Stimulated activated CD8-positive, alpha-beta memory T cell treated with anti-CD3 and anti-CD28 coated beads, Interleukin-15, amount 100 ng/mL, for 24 hours (primary cell): ENCODE measurements at places on chromosomes 4 and X.

GRCh38 chrX:38563030-38563429, 1.7 kb downstream of the TSPAN7 start:
- DNase-seq = no peak

DNA sequence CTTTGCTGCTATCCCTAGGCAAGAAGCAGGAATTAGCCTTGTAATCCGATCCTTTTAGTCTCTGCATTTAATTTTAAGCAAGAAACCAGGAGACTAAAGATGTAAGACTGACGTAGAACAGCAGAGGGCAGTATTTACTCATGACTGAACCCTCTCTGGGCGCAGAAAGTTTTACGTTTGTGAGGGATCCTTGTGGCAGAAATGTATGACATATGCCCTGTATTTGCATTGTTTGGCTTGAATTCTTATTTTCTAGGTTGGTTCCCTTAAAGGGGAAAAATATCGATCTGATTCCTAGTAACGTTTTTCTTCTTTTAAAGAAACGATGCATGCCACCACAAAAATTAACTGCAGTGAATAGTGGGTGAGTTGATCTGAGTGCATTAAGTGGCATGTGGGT, 1.3 kb upstream of the FAT4 start:
- DNase-seq = no peak

DNA sequence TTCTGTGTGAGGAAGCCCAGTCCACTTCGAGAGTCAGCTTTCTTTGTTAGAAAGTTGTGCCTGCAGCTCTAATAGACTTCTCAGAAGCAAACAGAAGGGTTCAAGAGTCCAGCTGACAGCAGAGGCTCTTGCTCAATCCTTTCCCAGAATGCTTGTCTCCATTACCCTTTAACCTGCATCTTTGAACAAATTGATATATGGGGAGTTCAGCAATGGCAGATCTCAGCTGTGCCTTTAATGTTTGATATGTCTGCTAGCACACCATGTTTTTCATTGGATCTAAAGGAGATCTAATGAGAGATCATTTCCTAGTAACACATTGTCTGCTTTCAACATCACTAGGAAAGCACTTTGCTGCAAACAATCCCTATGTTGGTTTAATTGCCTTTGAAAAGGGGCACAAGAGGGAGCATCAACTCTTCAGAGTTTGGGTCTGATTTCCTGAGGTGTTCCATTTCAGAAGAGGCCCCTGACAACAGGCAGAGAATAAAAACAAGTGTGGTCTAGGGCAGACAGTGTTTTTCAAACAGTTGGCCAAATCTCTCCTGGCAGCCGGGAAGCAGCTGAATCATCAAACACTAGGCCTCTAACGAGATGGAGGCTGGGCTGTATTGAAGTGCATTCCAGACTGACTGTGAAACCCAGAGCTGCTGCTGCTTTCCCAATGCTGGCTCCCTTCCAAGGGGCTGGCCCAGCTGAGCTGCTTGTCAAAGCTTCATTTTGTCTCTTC, 55.5 kb downstream of the LUZP4 start:
- no peak for DNase-seq

DNA sequence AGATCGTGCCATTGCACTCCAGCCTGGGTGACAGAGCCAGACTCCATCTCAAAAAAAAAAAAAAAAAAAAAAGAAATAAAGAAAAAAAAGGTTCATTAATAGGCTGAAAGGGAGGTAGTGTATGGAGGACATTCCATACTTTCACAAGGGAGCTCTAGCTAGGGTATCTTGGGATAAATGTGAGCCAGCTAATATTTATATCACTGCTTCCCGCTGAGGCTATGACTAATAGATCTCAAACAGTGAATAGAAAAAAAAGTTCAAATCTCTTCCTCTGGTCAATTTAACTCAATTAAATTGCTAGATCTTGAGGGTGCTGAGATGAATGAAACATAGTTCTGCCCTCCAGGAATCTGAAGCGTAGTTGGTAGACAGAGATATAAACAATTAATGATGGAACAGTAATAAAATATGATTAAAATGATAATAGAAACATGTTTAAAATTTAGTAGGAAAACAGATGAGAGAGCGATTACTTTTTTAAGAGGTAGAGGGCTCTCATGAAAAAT, 55.7 kb upstream of the SHISA3 start:
- DNase-seq = no peak

GRCh38 chrX:153773741-153774575, 6.9 kb upstream of the SRPK3 start:
- no peak for DNase-seq

GRCh38 chr4:56786955-56787354, 34.5 kb downstream of the SPINK2 start:
- DNase-seq = no peak

- DNase-seq = no peak
Observed at GRCh38 chr4:37762294-37762990, 64.0 kb upstream of the PGM2 start.

DNA sequence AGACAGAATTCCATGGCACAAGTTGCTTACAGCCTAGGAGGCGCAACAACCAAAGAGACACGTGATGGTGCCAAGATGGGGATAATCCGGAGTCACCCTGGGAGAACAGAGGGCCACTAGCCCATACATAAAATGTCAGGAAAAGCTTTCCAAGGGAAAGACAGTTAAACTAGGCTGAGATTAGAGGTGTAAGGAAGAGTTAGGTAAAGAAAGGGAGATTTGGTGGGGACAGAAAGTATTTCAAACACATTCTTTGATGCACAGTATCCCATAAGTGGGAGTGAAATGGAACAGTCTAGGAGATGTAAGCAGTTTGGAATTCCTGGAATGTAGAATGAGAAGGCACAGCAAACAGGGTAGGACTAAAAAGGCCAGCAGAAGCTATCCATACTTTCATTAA, 860.9 kb upstream of the LCORL start:
- no peak for DNase-seq

DNA sequence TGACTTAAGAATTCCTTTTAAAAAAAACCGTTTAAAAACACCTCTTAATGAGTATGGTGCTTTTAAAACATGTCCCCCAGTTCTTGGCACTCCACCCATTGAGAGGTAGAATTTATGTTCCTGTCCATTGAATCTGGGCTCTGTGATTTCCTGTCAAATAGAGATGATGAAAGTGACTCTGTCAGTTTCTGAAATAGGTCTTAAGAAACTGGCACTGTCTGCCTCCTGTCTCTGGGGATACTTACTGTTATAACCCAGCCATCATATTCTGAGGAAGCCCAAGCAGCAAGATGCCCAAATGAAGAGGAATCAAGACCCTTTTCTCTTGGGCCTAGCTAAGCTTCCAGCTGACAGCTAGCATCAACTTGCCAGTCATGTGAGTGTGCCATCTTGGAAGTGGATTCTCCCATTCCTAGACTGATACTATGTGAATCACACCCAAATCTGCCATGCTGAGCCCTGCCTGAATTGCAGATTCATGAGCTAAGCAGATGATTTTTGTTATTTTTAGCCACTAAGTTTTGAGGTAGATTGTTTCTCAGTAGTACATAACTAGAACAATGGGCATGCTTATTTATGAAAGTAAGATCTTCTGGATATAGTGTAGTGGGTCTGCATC, 22.8 kb downstream of the C4orf54 start:
- DNase-seq = no peak

DNA sequence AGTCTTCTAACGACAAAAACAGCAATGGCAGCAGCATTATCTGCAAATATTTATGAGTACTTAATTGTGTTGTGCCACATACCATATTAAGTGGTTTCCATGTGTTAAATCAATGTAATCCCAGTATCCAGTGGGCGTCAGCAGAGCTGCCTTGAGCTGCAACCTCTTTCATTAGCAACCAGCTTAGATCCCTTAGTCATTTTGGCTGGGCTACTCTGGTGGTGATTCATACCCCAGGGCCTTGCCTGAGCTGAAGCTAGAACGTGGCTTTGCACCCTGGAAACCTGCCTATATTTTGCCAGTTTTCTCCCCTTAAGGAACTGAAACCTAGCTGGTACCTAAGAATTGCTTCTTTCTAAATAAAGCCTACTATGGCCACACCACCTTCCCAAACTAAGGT, 474.3 kb upstream of the FTHL17 start:
- DNase-seq = no peak

DNA sequence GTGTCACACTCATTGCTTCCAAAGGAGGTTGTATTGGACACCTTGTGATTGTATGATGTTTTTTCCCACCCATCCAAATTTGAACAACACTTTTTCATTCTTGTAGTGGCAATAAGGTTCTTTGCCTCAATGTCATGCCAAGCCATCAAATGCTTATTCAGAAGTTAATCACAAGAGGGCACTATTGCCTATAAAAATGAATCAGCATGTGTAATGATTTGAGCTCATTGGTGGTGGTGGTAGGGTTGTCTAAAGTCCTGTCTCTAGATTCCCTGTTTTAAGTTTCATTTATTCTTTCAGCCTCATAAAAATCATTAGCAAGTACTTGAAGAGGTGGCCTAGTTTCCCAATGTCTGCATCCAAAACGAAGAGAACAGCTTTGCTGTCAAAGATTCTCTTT, 37.0 kb downstream of the IRS4 start:
- no peak for DNase-seq

DNA sequence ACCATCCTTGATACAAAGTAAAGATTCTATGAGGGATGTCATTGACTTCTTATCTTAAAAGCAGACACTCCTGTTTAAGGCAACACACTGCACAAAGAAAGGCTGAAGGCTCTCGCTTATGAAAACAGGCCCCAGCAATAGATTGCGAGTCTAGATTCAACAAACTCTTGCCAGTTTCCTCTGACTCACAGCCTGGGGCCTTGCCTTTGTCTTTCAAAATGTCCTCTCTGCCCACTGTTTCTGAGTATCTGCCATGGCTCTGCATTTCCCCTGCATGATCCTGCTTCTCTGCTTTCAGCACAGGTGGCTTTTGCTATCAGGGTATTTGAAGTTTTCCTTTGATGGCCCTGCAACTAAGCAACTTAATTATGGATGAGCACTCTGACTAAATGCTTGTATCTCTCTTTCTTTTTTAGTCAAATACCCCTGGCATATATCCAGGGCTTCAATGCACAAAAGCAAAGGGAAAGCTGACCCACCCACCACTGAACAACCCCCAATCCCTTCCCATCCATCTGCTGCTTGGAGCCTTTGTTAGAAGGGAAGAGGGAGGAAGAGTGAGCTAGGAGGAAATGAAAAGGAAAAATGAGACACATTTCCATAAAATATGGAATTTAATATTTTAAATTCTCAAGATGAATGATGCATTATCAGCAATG, 32.2 kb downstream of the NDP start:
- no peak for DNase-seq

DNA sequence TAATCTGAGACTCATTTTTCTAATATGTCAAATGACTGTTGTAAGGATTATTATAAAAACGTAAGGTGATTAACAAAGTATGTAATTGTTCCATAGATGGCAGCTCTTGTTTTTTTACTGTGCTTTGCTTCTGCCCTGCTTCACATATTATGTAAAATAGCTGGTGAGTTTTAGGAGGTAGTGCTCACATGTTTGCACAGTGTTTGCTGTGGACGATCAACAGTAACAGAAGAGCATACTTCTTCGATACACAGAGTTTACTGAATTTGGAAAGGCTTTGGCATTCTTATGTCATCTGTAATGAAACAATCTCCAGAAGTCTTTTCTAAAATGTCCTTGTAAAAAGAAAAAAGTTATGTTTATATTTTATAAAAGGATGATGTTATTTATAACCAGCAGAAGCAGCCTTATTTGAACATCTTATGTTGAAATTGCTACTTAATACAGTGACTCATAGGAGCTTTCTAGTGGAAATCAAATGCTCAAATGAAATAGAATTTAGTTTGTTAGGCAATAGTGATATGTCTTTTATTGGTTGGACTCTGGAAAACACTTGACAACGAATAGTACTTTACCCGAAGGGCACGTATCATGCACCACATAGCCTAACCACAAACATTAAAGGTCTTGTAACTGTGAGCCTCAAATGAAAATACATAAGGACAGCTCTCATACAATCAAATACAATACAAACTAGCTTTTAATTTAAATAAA, 1.9 kb upstream of the MTTP start:
- no peak for DNase-seq

- no peak for DNase-seq
Observed at GRCh38 chr4:6463311-6464289, 8.8 kb downstream of the PPP2R2C start.

DNA sequence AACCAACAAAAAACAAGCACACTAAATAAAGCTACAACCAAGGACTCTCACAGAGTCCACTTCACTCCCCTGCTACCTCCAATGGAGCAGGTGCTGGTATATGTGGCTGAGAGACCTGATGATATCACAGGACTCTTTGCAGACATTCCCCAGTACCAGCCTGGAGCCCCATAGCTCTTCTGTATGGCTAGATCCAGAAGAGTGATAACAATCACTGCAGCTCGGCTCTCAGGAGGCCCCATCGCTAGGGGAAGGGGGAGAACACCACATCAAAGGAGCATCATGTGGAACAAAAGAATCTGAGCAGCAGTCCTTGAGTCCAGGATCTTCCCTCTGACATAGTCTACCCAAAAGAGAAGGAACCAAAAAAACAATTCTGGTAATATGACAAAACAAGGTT, 237.1 kb upstream of the TLL1 start:
- no peak for DNase-seq

- DNase-seq = no peak
Observed at GRCh38 chr4:54225598-54226403, 3.3 kb upstream of the PDGFRA start.

DNA sequence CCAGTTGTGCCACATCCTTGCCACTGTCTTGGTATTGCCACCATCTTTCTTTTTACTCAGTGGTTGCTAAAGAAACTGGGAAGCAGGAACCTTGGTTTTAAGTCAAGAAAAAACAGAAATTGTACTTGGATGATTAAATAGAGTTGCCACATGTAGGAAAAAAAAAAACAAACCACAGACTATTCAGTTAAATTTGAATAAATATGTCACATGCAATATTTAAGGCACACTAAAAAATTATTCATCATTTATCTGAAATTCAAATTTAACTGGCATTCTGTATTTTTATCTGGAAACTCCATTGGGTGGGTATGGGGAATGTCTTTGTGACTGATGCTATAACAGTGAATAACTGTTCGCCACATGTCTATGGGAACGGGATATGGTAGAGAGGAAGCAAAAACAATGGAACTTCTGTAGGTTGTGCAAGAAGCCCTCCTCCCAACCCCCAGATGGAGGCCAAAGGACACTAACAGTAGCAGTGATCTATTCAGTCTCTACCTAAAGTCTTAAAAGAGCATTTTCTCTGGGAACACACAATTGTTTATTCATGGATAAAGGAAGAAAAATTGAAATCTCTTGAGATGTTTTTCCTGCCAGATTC, 57.0 kb upstream of the PLAC8 start:
- DNase-seq = no peak

DNA sequence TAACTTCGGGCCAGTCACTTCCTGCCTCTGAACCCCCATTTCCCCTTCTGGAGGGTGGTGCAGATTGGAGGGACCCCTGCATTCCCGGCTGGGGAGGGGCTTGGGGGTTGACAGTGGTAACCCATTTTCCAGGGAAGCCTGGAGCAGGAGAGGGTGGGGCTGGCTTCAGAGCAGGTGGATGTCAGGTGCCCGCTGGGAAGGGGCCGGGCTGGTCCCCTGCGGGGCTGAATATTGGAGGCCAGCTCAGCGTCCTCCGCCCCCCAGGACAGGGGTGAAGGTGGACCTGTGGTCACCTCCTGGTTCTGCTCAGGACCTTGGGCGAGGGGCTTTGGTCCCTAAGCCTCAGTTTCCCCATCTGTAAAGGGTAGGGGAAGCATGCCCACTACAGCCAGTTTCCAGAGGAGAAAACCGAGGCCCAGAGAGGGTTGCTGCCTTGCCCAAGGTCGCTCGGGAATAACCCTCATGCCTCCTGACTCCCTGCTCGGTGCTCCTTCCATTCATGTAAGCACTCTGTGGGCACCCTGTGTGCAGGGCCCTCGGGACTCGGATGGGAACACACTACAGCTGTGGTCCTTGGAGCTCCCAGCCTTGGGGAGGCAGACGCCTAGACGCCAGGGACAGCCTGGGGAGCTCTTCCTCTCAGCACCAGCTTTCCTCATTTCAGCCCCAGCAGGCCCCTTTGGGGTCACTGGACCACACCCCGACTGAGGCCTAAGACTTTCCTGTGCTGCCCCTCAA, 683 bp downstream of the MAN2B2 start:
- DNase-seq = no peak
